Activated gamma-delta T cell (primary cell): ENCODE measurements at places on chromosomes 5 and 9.

- no peak for DNase-seq
Observed at GRCh38 chr5:180170106-180170809, 38.8 kb downstream of the RASGEF1C start.

- no peak for DNase-seq
Observed at GRCh38 chr9:3962496-3962895, 337.4 kb downstream of the GLIS3 start.

DNA sequence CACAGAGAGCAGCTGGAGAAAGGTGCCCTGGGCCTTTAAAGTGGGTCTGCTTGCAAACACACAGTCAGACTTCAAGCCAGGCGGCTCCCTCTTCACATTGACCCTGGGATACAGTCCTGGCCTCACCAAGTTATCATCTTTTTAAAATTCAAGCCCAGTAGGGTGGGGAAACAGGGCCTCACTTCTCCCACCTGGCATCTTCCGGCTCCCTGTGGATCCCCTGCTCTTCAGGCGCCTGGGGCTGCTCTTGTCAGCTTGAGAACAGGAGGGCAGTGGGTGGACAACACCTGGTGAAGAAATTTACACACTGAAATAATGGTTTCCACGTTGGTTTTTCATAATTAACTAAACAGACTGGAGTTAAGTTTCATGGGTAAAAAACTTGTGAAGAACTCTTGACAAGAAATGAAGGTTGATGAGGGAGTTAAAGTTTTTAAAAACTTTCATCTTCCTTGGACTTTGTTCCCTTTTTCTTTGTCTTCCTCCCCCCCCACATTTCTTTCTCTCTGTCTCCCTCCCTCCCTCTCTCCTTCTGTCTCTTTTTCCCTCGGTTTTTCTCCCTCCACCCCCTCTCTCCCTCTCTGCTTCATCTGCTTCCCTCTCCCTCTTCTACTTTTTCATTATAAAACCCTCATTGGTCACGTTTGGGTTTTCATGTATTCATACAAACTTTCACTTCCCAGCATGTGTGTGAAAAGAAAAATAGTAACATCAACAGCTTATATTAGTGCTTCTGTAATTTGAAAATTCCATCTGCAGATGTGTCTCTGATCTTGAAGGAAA lies 219.6 kb downstream of the DMRT2 start:
- DNase-seq, result no peak

DNA sequence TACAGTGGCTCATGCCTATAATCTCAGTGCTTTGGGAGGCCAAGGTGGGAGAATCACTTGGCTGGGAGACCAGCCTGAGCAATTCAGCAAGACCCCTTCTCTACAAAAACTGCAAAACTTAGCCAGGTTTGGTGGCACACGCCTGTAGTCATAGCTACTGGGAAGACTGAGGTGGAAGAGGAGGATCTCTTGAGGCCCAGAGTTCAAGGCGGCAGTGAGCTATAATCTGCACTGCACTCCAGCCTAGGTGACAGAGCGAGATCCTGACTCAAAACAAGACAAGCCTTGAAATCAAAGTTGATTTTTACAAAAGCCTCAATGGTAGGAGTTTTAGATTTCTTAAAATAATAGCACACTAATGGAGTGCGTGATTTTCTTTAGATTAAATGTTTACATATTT lies 14.6 kb downstream of the UBE2D2 start:
- no peak for DNase-seq

DNA sequence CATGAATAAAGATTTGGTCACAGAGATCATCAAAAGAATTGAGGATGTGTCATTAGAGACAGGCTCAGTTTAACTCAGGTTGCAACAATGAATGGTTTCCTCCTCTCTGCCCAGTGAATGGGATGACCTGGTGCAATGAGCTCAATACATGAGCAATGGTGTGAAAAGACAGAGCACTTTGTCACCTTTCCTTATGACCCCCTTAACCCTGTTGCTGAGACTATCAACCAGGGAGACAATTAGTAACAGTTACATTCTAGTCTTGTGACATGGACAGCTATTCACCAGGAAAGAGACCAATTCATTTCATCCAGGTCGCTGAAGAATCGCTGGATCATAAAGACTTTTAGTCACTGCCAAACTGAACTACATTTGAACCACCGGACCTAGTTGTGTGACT lies 19.9 kb upstream of the CDH6 start:
- no peak for DNase-seq

GRCh38 chr5:140010798-140011197 lies 32.3 kb downstream of the NRG2 start:
- no peak for DNase-seq

- no peak for DNase-seq
Observed at GRCh38 chr5:66012271-66012670, 85.9 kb downstream of the ERBIN start.

- no peak for DNase-seq
Observed at GRCh38 chr5:171640480-171640879, 145.1 kb upstream of the SMIM23 start.

GRCh38 chr5:158170060-158170459 lies 311.1 kb upstream of the CLINT1 start:
- DNase-seq, result no peak

GRCh38 chr5:175895686-175896102 lies 24.3 kb downstream of the CPLX2 start:
- no peak for DNase-seq

- DNase-seq, result no peak
Observed at GRCh38 chr5:91361790-91362189, 21.3 kb downstream of the ARRDC3 start.

DNA sequence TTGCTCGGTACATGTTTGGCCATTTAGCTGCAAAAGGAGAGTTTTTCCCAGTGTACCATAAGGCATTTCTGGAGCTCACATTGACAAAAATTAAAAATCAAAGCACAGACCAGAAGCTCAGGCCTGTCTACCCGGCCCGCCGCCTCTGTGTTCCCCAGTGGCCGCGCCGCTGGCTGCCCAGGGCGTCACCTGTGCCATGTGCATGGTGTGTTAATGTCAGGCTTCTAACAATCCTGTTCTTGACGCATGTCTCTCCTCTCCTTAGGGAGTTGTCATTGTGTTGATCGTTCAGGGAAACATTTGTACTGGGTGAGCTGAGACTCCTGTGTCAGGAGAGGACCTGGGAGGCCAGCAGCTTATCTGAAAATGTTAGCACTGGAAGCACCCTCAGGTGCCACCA lies 9.6 kb upstream of the NTNG2 start:
- no peak for DNase-seq

- DNase-seq, result no peak
Observed at GRCh38 chr9:76203373-76203772, 190.9 kb downstream of the RFK start.

DNA sequence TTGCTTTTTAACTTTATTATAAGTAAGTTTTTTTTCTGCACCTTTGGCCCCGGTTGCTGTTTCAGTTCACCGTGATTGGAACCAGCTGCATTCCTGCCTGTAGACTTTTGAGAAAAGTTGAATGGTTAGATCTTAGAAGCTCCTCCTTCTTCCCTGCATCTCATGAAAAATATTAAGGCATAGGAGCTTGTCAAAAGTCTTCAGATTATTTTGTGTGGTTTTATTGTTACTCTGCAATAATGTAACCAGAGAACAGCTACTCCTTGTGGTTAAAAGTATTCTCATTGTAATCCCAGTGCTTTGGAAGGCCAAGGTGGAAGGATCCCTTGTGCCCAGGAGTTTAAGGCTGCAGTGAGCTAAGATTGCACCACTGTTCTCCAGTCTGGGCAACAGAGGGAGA lies 3.3 kb upstream of the SLC2A8 start:
- DNase-seq, result no peak

- no peak for DNase-seq
Observed at GRCh38 chr5:154647114-154647760, 107.9 kb upstream of the LARP1 start.

DNA sequence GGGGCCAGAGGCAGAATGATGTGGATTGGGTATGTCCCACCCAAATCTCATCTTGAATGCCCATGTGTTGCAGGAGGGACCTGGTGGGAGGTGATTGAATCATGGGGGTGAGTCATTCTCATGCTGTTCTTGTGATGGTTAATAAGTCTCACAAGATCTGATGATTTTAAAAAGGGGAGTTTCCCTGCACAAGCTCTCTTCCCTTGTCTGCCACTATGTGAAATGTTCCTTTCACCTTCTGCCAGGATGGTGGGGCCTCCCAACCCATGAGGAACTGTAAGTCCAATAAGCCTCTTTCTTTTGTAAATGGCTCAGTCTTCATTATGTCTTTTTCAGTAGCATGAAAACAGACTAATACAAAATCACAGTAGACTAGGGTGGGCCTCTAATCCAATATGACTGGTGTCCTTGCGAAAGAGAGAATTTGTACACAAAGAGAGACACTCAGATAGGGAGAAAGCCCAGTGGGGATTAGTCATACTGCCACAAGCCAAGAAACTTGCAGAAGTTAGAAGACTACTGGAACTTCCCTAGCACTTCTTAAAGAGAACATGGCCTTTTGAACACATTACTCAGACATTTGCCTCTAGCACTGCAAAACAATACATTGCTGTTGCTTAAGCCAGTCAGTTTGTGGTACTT lies 68.4 kb downstream of the ANXA1 start:
- no peak for DNase-seq

DNA sequence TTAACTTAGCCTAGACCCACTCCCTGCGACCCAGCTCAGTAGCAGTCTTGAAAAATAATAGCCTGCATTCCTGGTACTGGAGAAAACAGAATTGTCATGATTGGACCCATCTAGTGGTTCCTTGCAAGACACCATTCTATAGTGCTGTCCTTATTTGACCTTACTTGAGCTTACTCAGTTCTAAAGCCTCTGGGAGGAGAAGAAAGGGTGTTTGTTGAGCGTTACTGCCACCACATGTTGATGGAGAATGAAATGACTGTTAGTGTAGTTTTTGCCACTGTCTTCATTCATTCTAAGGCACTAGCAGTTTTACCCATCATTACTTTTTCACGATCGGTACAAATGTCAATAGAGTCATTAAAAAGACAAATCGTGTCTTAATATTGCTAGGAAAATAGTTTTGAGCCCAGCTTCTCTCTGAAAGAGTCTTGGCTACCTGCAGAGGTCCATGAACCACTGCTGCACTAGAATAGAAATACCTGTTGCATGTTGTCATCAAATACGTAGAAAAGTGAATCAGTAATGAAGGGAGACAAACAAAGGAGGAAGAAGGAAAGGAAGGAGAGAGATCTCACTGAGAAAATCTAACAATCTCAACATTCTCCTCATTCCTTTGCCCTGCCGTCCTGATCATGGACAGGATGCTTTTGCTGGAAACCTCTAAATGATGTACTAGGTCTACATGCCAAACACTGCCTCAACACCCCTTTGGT lies 96.0 kb downstream of the LIX1 start:
- DNase-seq, result no peak

DNA sequence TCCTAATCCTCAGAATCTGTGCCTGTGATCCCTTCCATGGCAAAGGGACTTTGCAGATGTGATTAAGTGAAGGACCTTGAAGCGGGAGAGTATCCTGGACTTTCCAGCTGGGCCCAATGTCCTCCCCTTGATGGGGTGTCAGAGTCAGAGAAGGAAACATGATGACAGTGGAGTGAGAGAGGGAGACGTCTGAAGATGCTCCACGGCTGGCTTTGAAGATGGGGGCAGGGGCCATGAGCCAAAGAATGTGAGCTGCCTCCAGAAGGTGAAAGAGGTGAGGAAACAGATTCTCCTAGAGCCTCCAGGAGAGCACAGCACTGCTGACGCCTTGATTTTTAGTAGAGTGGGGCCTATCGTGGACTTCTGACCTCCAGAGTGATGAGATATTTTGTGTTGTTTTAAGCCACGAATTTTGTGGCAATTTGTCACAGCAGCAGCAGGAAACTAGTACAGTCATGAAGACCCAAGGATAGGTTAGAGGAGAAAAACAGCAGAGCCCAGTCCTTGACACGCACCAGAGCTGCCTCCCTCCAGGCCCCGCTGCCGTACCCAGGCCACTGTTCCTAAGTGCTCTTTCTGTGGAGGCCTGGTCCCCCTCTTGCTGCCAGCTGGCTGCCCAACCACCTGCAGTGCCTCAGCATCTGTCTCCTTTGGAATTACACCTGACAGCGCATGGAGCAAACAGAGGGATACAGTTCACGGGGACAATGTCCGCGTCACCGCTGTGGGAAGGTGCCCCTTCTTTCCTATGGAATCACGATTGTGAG lies 78.1 kb downstream of the MACROH2A1 start:
- no peak for DNase-seq

GRCh38 chr5:177493795-177494345 lies 3.5 kb downstream of the PDLIM7 start:
- DNase-seq, result no peak

- DNase-seq, result no peak
Observed at GRCh38 chr5:65766175-65766574, 44.2 kb downstream of the NLN start.

- no peak for DNase-seq
Observed at GRCh38 chr5:57504357-57504756, 21.7 kb upstream of the ACTBL2 start.

DNA sequence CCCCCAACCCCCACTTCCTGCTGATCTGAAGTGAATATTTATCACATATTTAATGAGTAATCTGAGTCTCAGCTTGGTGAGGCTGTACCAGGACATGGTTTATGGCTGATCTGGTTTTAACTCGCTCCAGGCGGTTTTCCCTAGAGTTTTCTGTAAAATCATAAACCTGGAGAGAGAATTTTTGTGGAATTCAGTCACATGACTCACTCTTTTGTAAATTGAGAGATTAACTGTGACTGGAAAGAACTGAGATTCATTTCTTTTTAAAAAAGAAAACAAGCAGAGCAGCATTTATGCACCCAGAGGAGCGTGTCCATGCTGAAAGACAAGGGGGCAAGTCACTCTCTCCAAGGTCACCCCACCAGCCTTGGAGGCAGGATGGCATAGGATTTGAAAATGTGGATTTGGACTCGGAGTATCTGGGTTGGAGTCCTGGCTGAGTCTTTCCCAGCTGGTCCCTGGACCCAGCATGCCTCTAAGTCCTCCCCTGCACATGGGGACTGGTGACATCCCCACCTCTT lies 81.8 kb downstream of the ZNF618 start:
- DNase-seq, result no peak

- no peak for DNase-seq
Observed at GRCh38 chr9:35164711-35165110, 2.9 kb downstream of the UNC13B start.

DNA sequence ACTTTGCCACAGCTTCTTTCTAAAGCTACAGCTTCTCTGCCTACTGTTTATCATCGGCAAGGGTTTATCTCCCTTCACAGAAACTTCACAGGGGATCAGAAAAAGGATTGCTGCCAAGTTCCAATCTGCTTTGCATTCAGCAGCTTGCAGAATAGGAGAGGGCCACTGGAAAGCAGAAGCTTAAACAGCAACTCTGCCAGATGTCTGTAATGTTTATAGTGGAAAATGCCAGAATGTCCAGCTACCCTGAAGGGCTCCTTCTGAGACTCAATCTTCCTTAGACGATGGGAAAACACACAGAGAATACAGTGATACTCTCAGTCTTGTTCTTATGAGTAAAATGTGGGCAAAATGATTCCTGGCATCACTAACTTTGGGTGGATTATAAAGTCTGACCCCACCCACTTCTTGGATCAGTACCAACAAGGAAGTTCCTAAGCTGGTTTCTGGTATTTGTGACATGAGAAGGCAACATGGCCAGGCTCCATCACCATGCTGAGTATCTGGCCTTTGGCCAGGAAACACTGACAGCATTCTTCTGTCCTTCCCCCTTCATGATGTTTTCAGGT lies 19.0 kb downstream of the STOM start:
- DNase-seq, result no peak

GRCh38 chr5:141234109-141234667 lies 11.0 kb upstream of the PCDHB15 start:
- DNase-seq, result no peak

GRCh38 chr5:57539281-57539701 lies 56.7 kb upstream of the ACTBL2 start:
- no peak for DNase-seq
